ENCODE measurements at places on chromosomes 5 and 9.
A peak's percentile ranks its signal among the peaks of the same experiment; 100 is the strongest.

GRCh38 chr5:3325972-3326840, 269.4 kb upstream of the IRX1 start:
- no peaks in the 10 kb centered on the region for H3K27me3 ChIP-seq
- no peaks in the 10 kb centered on the region for H3K36me3 ChIP-seq
- DNase-seq = no peak
- H3K4me1 ChIP-seq = no peaks in the 10 kb centered on the region
- H3K27ac ChIP-seq = no peak overlapping the region

DNA sequence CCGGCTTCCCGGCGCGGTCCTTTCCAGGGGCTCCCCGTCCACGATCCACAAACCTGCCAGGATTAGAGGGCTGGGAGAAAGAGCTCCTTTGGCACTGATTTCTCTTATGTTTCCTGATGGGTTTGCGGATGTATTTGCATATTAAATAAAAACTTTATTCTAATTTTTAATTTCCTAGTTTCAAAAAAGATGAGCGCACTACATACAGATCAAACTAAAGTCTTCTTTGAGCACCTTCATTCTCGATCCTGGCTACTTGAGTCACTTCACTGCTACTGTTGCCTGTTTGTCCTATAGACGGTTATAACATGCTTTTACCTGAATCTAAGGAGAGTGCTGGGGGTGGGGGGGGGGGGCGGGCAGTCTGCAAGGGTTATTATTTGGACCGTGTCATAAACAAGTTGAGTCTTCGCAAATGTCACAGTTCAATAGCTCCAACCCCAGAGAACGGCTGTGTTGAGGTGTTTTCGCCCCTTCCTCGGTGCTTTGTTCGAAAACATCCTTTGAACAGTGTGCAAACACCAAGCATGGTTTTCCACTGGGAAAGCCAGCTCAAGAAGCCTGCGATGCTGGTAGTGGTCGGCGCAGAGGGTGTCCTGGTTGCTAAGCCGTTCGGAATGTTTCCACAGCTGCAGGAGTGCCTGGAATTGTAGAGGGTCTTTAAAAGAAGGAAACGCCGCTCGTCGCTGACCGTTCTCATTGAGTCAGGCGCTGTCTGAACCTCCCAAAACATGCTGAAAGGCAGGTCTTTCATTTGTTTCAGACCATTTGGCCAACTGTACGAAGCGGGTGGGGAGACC, 1.1 kb upstream of the STK10 start:
- H3K27me3 ChIP-seq = no peaks in the 10 kb centered on the region
- no peak overlapping the region for H3K27ac ChIP-seq
- H3K36me3 ChIP-seq = peaks cover 33% of the 10 kb centered on the region
- no peak for DNase-seq

DNA sequence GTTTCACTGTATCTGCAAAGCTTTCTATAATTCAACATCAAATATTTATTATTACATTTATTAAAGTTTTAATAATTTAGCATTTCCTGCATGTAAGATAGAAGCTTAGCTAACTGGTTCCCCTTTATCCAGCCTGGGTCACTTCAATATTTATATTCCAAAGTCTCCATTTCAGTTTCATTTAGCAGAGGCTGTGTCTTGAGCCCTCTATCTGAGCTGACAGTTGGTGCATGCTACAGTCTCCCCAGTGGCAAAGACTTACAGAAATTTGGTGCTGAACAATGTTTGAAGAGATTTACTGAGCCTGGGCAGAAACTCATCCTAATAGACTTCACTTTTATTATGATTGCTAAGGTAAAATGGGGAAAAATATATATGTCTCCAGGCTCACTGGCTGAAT, 279.1 kb downstream of the TRIM32 start:
- no peaks in the 10 kb centered on the region for H3K27me3 ChIP-seq
- no peak overlapping the region for H3K27ac ChIP-seq
- DNase-seq = no peak
- no peak overlapping the region for H3K4me3 ChIP-seq
- H3K4me1 ChIP-seq = no peaks in the 10 kb centered on the region

DNA sequence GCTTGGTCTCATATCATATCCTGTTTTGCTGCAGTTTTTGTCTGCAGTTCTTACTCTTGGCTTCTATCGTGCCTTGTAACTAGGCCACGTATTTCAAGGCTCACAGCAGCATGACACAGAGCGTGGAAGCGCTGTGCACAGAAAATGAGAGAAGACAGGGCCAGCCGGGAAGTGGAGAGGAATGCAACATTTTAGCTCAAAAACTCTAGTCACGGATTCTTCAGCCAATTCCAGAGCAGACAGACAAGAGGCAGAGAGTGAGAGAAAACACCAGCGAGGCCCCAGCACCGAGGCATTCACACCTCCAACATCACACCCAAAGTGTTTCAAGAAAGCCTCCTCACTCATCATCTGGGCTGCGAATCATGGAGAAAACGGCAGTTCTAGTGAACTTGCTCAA, 160.8 kb downstream of the DNAH5 start:
- no peak for DNase-seq
- H3K4me3 ChIP-seq = no peak overlapping the region
- H3K27me3 ChIP-seq = no peaks in the 10 kb centered on the region
- H3K4me1 ChIP-seq = no peaks in the 10 kb centered on the region

DNA sequence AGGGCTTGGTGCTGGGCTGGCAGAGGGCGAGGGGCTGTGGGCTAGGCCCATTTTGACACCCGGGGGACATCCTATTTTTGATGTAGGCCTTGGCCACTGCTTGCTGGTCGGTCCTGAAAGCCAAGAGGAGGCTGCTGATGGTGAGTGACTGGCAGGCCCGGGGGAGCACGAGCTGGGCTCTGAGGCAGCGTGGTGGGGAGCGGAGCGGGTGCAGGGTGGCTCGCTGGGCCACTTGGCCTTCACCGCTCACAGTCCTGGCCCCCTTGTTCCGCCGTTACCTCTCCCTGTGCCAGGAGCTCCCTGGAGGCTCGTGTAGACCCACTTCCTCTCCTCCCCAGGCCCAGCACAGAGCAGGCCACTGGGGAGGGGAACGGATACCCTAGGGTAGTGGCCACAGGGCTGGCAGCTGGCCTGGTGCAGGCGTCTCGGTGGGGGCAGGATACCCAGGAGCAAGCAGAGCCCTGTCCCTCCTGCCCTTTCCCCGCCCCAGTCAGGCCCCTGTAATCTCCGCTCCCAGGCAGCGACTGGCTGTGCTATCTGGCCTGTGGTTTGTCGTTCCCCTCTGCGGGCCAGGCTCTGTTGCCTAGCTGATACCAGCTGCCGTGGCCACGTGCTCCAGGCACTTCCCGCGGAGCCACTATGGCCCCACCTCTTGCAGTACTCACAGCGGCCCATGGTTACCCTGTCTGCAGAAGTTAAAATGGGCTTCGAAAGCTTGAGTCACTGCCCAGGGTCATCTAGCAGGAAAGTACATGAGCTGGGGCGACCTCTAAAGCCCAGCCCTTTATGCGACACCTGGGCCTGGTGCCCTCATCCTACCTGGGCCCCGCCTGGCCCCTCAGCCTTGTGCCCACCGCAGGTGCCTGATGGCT, 11.7 kb upstream of the DOLPP1 start:
- peak; percentile 28 for DNase-seq
- no peaks in the 10 kb centered on the region for H3K27me3 ChIP-seq
- peaks cover 26% of the 10 kb centered on the region for H3K36me3 ChIP-seq
- peaks cover 11% of the 10 kb centered on the region for H3K4me1 ChIP-seq

DNA sequence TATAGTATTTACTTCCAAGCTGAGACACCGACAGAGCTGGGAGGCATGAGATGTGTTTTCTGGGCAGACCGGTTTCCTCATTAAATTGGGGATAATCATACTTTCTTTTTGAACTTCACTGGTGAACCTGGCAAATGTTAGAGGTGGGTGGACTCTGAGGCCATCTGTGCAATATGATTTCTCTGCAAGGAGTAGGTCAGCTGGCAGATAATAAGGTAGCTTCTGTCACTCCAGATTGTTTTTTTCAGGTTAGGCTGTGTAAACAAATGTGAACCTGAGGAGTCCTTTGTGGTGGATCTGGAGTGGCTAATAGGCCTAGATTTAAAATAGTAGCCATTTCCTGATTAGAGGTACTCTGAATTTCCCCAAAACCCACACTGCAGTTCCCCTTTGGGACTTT, 75.4 kb upstream of the S1PR3 start:
- no peaks in the 10 kb centered on the region for H3K36me3 ChIP-seq
- H3K27ac ChIP-seq = no peak overlapping the region
- H3K27me3 ChIP-seq = peaks cover 21% of the 10 kb centered on the region

DNA sequence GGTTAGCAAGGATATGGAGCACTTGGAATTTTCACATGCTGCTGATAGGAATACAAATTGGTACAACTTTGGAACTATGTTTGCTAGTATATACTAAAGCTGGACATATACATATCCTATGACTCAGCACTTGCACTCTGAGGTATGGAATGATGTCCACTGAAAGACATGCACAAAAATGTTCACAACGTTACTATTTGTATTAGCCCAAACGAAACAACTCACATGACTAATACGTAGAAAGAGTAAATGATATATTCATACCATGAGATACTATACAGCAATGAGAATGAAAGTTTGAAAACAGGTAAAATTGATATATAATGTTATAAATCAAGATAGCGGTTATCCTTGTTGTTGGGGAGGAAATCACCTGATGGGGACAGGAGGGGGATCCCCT, 45.5 kb upstream of the CDC42SE2 start:
- H3K4me3 ChIP-seq = no peak overlapping the region
- no peaks in the 10 kb centered on the region for H3K27me3 ChIP-seq
- peaks cover 2% of the 10 kb centered on the region for H3K36me3 ChIP-seq
- no peak for DNase-seq
- H3K27ac ChIP-seq = no peak overlapping the region

- H3K27me3 ChIP-seq = no peaks in the 10 kb centered on the region
- no peak overlapping the region for H3K27ac ChIP-seq
- H3K36me3 ChIP-seq = no peaks in the 10 kb centered on the region
- no peak for DNase-seq
- no peaks in the 10 kb centered on the region for H3K4me1 ChIP-seq
Observed at GRCh38 chr5:106142116-106142515, 1528.6 kb downstream of the EFNA5 start.

GRCh38 chr5:136666970-136667620, 301.8 kb upstream of the TRPC7 start:
- H3K27ac ChIP-seq = no peak overlapping the region
- no peaks in the 10 kb centered on the region for H3K36me3 ChIP-seq
- H3K4me1 ChIP-seq = no peaks in the 10 kb centered on the region
- H3K27me3 ChIP-seq = peaks cover 11% of the 10 kb centered on the region
- no peak overlapping the region for H3K4me3 ChIP-seq

DNA sequence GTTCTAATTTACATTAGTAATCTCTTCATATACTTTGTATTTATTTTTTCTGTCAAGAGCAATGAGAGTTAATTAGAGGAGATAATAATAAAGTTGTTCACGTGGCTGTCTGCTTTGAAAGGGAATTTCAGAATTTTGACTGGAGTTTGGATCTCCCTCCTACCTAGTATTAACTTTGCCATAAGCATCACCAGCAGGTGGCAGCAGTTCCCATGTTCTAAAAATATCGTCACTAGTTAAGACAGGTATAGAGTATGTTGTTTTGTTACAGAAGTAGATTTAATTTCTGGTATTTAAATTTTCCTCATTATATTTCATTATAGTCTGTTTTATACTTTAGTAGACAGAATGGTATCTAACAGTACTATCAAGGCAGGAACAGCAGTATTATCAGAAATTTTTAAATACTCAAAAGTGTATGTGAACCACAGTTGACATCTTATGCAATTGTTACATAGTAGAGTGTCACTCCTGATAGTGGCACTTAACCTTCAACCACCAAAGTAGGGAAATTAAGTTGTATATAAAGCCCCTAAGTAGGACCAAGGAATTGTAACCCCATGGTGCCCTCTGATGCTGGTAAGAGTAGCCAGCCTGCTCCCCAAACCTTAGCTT, 20.4 kb downstream of the GNPDA1 start:
- peaks cover 18% of the 10 kb centered on the region for H3K36me3 ChIP-seq
- peaks cover 10% of the 10 kb centered on the region for H3K4me1 ChIP-seq
- DNase-seq = peak; percentile 59
- no peak overlapping the region for H3K27ac ChIP-seq
- no peak overlapping the region for H3K4me3 ChIP-seq

DNA sequence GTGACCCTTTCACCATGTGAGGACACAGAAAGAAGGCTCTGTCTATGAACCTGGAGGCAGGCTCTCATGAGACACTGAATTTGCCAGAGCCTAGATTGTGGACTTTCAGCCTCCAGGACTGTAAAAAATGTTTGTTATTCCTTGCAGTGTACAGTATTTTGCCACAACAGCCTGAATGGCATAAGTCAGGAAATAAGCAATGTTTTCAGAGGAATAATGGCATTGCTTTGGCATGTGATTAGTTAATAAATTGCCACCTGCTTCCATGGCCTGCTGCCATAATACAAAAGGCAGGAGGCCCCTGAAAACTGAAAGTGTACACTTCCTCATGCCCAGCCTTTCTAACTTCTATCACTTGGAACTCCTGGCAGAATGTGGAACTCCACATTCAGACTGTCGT, 408.1 kb downstream of the GADD45G start:
- H3K4me3 ChIP-seq = no peak overlapping the region
- H3K4me1 ChIP-seq = no peaks in the 10 kb centered on the region
- H3K27ac ChIP-seq = no peak overlapping the region
- no peaks in the 10 kb centered on the region for H3K36me3 ChIP-seq
- DNase-seq = no peak
- peaks cover 21% of the 10 kb centered on the region for H3K27me3 ChIP-seq

DNA sequence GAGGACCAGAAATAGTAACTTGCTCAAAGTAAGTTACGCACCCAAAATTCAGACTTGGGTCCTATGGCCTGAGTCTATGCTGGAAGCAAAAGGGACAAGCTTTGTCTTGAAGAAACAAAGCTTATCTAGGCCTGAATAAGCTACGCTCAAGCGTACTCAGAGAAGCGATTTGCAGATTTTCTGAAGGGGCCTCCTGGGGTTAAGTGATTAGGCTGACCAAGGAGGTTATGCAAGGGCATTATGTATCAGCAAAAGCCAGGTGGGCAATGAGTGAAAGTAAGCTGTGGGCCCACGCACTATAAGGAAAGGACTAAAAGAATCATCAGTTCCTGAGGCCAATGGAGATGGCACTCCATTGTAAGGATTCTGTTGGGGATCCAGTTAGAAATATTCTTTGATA, 122.1 kb downstream of the SNX18 start:
- H3K27me3 ChIP-seq = no peaks in the 10 kb centered on the region
- peaks cover 44% of the 10 kb centered on the region for H3K4me1 ChIP-seq
- DNase-seq = no peak
- no peak overlapping the region for H3K4me3 ChIP-seq
- H3K27ac ChIP-seq = no peak overlapping the region
- H3K36me3 ChIP-seq = no peaks in the 10 kb centered on the region

- H3K27ac ChIP-seq = no peak overlapping the region
- H3K36me3 ChIP-seq = no peaks in the 10 kb centered on the region
- H3K4me3 ChIP-seq = no peak overlapping the region
- DNase-seq = no peak
- peaks cover 16% of the 10 kb centered on the region for H3K27me3 ChIP-seq
Observed at GRCh38 chr9:123952641-123953495, 22.9 kb upstream of the DENND1A start.

DNA sequence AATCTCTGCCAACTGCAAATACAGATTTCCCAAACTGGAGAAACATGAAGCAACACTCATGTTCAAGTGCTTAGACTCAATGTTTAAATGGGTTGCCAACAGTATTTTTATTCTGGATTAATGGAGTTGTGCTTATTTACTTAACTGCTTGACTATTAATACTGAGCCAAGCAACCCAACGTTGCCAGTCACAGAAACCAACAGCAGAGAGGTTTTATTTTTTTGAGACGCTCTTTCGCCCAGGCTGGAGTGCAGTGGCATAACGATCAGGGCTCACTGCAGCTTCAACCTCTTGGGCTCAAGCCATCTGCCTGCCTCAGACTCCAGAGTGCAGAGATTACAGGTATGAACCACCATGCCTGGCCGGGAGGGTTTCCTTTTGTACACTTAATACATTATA, 8.5 kb upstream of the TMEM268 start:
- H3K27me3 ChIP-seq = no peaks in the 10 kb centered on the region
- no peak for DNase-seq
- no peak overlapping the region for H3K27ac ChIP-seq
- no peaks in the 10 kb centered on the region for H3K4me1 ChIP-seq

Data from central memory CD8-positive, alpha-beta T cell (primary cell).